ENCODE measurements at places on chromosomes 16 and 17. TPM values are rescaled to one million over a fixed set of nuclear protein-coding genes. Genes with fewer than 3 reads are reported as not detected.

- DNase-seq: peak; percentile 67
Observed at GRCh38 chr17:74877592-74878548, 5.1 kb upstream of the FDXR start.

GRCh38 chr17:2865228-2865627, 69.0 kb downstream of the RAP1GAP2 start:
- DNase-seq: no peak

- no peak for DNase-seq
Observed at GRCh38 chr16:54277845-54278703, 8.5 kb downstream of the IRX3 start.

LGALS9B gene
- total RNA-seq: 3.6 TPM

PIRT gene
- total RNA-seq: 0.24 TPM

NAGLU gene
- total RNA-seq: 26.2 TPM

- peak; percentile 93 for DNase-seq
Observed at GRCh38 chr17:35254107-35254773, 11.4 kb downstream of the SLFN5 start.

DNA sequence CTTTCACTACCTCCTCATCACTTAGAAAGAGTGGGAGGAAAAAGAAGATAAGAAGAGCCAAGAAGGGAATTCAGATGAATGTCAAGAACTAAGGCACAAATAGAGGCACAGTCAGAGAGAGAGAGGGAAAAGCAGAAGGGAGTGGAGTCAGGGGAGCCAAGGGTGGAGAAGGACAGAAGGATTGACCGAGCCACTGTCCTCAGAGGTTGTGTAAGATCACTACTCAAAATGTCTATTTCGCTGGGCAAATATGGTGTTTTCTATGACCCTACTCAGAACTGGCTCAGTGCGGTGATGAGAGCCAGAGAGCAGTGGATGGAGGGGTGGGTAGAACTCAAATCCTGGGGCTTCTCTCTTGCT, 139.2 kb upstream of the HS3ST2 start:
- DNase-seq: no peak

DNA sequence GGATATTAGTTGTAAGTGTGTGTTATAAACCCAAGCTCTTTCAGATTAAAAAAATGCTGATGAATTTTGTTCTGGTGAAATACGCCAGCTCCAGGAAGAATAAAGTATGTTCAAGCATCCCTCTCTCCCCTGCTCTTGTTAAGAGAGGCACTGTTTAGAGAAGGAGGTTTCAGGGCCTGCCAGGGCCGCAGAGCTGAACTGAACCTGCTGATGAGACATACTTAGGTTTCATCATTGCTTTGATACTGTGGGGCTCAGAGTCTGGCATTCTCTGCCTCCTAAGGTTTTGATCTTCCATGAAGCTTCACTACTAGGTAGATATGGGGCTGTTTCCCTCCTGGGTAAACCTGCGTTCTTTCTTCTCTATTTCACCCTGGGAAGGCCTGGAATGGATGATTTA, 175.3 kb upstream of the FAM20A start:
- no peak for DNase-seq

SAMD14 gene
- 5.5 TPM for total RNA-seq

- DNase-seq: no peak
Observed at GRCh38 chr17:34173241-34173640, 81.8 kb upstream of the CCL2 start.

All from umbilical cord (tissue), 2 donors.